ENCODE measurements at places on chromosomes 7 and 10.

GRCh38 chr7:70552141-70552540 lies 579.8 kb upstream of the GALNT17 start:
- DNase-seq = no peak

DNA sequence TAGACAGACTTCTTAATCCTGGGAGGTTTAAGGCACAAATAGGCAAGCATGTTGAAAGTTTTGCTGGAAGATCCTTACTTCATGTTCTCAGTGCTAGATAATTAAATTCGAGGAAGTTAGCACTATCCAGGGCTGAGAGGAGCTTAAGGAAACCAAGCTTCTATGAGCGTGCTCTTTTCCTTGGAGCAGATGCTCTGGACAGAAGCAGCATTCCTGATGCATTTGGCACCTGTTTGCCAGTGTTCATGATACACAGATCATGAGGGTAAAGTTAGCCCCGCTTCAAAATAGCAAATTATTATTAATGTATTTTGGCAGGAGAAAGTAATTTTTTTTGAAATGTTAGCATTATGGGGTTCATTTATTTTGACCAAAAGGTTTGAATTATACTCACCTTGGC lies 9.4 kb downstream of the HDAC9 start:
- DNase-seq = no peak

DNA sequence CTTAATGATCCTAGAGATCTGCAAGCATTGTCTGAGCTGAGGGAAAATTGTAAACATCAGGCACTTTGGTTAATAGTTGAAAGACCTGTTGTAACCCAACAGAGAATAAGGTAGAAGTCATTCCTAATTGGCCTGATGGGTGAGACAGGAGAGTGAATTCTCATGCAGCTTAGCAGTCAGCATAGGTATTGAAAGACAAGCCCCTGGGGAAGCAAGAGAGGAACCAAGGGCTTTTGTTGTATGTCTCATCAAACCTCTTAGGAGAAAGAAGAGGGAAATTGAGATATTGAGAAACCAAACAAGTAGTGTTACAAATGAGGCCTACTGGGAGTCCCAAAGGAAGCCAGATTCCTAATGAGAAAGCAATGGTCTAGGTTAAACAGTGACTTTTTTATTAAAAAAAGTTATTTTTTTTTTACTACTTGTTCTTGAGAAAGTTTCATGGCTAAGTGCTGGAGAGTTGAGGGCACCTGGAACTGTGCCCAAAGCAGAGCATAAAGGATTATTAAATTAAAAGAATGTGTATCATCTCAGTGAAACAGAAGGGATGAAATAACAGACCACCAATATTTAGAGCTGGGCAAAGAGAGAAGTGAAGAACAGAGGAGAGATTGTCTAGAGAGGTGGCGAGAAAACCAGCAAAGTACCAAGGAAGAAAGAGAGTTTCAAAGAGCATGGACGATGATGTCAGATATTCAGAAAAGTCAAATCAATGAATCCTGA lies 168.9 kb downstream of the CDK14 start:
- no peak for DNase-seq

- DNase-seq = no peak
Measured at GRCh38 chr7:103799298-103799697, 190.2 kb downstream of the RELN start.

DNA sequence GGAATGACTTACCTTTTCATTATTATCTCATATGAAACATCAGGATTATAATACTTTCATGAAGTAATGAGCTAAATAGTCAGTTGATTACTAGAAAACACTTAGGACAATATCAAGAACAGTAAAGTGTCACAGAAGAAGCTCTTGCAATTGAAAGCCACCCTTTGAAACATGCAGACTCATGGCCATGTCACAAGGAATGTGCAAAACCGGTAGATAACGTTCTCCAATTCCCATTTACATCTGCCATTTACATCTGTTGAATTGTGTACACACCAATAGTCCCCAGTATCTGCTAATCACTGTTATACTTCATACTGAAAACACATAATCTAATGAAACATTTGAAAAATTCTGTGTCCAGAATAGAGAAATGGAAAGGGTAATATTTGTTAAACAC lies 237.5 kb downstream of the CREB5 start:
- DNase-seq = no peak

GRCh38 chr7:22801912-22802311 lies 20.7 kb downstream of the TOMM7 start:
- DNase-seq = no peak

DNA sequence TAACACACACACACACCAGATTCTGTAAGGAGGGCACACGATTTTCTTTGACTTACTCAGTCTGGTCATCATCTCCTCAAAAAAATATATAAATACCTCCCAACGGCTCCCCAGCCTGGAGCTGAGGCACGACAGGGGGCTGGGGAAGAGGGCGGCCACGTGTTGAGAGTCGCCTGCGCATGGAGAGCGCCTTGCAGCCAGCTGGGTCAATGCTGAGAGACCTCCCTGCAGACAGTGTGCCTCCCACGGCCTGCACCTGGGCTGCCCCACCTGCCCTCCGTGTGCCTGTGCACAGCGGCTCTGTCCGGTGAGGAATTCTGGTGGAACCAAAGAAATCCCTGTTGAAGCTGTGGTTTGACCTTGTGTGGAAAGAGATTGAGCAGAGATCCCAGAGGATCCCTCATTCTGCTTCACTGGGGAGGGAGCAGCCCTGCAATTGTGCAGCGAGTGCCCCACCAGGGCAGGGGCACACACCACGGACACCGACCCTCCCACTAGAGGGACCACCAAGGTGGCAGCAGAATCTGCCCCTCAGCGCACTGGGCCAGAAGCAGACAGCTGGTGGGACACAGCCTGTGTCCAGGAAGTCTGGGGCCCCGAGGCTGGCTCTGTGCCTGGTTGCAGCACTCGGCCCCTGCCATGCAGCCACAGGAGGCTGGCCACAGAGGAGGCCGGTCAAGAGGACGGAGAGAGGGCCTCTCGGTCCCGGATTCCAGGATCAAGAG lies 150.5 kb upstream of the PPP2R2D start:
- no peak for DNase-seq

- no peak for DNase-seq
Measured at GRCh38 chr7:73909996-73910395, 49.0 kb downstream of the TMEM270 start.

GRCh38 chr7:45294559-45294958 lies 137.0 kb downstream of the RAMP3 start:
- DNase-seq = no peak

GRCh38 chr7:102935450-102936115 lies 22.8 kb downstream of the LRRC17 start:
- DNase-seq = no peak

DNA sequence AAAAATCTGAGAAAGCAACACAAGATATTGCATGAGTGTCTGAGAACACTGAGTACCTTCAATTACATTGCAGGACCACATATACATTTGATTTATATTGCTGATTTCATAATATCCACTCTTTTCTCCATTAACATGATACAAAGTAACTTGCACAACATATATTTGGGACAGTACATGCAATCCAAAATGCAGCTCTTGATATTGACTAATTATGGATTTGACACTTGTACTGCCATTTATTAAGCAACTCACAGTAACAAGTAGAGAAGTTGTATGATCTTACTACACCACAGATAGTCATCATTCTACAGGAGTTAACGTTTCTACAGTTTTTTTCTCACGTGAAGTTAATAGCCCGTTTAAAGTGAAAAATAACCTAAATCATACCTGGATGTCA lies 46.7 kb downstream of the USP6NL start:
- no peak for DNase-seq

GRCh38 chr10:34254596-34254995 lies 560.5 kb downstream of the PARD3 start:
- no peak for DNase-seq

GRCh38 chr7:96636979-96637378 lies 72.7 kb downstream of the SEM1 start:
- DNase-seq = no peak

GRCh38 chr10:80410122-80410521 lies 1.8 kb downstream of the PRXL2A start:
- no peak for DNase-seq

DNA sequence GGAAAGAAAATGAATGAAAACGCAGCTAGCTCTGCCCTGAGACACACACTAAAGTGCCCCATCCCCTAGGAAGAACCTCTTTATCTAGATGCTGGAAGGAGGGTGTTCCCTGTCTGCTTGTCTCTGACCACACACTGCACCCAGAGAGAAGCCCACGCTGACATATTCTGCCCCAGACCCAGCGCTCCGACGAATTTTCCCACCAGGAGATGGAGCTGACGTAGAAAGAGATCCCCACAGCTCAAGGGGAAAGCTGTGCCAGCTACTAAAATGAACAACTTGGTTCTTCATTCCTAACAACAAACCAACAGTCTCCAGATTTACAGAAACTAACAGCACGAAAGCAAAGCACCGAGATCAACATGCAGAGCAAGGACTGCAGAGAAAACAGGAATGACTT lies 73.3 kb downstream of the KIAA1549 start:
- DNase-seq = no peak

- no peak for DNase-seq
Measured at GRCh38 chr7:29043576-29043975, 85.4 kb upstream of the TRIL start.

DNA sequence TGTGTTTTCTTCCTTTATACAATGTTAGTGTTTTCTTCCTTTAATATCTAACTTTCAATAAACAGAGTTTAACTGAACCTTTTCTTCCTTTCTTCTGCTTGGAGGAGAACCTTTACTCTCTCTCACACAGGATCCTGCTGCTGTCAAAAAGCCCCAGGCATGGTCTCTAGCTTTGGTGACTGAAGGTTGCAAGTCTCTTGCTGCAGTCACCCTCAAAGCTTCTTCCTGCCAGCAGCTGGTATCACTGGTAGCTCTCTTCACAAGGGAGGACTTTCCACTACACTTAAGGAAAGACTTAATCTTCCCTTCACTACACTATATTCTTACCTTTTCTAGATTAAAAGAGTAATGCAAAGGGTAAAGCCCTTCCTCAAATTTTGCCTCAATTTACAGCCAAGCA lies 153.4 kb downstream of the SGMS1 start:
- DNase-seq = no peak

- DNase-seq = no peak
Measured at GRCh38 chr10:27525819-27526218, 21.7 kb downstream of the RAB18 start.

- no peak for DNase-seq
Measured at GRCh38 chr7:150432915-150433892, 17.2 kb upstream of the GIMAP8 start.

DNA sequence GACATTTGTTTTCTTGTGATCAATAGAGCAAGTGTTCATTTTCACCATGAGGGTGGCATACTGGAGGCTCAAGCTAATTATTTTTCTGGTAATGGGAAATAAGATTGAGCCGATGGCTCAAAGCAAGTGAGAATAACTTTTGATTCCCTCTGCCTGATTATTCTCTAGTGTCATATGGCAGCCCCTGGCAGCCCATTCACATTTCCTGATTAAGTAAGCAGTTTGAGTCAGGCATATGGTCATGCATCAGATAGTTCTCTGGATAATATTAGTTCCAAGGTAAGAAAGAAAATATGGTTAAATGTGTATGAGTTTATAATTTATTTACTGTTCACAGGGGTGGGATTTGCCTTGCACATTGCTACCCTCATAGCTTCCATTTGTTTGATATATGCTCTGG lies 109.2 kb downstream of the DYNC1I1 start:
- DNase-seq = no peak

DNA sequence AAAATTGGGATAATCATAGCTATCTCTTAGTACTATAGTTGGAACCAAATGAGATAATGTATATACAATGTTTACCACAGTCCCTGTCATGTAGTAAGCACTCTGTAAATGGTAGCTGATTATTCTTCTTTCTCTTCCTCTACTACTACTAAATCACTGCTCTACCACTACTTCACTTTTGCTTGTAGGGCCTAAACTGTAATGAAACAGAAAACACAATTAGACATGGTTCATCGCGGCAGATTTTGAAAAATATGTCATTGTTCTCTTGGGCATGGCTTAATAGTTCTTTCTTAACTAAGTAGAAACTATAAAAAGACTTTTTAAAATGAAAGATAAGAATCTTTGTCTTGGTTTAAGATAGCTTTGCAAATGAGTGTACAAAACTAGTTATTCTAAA lies 34.9 kb downstream of the R3HCC1L start:
- DNase-seq = no peak

DNA sequence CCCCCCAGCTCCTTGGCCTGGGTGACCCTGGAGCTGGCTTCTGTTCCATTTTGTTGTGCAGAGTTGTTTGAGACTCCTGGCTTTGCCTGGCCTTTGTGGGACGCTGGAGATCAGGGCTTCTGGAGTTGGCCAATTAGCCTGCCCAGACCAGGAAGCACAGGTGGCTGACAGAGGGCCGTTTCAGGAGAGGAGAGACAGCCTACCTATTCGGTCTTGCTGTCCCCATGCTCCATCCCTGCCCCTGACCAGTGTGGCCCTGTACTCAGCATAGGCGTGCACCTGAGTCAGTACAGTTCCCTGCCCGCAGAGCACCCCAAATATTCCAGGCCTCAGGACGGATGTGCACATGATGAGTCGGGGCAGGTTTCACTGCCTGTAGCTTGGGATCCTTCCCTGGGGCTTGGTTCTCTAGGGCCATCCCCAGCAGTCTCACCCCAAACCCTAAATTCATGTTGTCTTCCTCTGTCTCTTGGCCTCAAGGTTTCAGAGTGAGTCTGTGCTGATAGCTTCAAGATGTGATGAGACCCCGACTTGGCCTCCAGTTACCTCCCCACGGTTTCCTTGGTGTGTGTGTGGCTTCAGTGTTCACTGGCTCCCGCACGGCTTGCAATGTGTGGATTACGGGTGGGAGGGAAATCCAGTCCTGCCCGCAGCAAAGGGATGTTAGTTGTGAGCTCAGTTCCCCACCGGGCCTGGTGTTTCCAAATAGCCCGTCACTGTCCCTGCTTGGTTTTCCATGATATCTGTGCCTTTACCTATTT lies 44.7 kb downstream of the HTRA1 start:
- DNase-seq = no peak

GRCh38 chr7:127995156-127995880 lies 35.9 kb downstream of the LRRC4 start:
- no peak for DNase-seq

GRCh38 chr10:6640433-6641040 lies 60.5 kb upstream of the PRKCQ start:
- DNase-seq = no peak

- no peak for DNase-seq
Measured at GRCh38 chr10:117197189-117197588, at the start of gene KCNK18. TSS of gene KCNK18 (plus strand) at chr10:117197489. CDS start at chr10:117197489, 0 bp downstream.

GRCh38 chr7:106100863-106101629 lies 11.1 kb downstream of the SYPL1 start:
- DNase-seq = no peak

DNA sequence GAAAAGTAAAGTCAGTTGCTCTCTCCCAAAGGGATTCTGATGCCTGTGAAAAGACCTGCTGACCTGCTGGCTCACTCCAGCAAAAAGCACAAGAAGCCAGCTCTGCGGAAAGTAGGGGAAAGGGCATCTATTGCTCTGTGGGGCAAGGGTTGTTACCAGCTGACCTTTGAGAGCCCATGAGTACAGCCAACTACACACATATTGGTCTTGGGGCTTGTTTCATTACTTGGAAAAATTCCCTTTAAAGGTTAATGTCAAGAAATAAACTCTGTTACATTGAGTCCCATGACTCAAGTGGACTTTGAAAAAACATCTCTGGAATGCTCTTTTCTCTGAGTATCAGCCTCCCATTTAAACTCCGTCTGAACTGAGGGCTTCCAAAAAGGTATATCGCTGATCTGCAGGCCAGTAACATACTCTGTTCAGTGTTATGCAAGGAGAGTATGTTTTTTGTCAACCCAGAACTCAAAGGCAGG lies 53.2 kb downstream of the PANK1 start:
- DNase-seq = no peak

- DNase-seq = no peak
Measured at GRCh38 chr10:45180946-45181875, 134.2 kb downstream of the OR13A1 start.

GRCh38 chr10:77357185-77357584 lies 280.4 kb downstream of the KCNMA1 start:
- DNase-seq = no peak
